ENCODE measurements at places on chromosomes 1 and 21.

DNA sequence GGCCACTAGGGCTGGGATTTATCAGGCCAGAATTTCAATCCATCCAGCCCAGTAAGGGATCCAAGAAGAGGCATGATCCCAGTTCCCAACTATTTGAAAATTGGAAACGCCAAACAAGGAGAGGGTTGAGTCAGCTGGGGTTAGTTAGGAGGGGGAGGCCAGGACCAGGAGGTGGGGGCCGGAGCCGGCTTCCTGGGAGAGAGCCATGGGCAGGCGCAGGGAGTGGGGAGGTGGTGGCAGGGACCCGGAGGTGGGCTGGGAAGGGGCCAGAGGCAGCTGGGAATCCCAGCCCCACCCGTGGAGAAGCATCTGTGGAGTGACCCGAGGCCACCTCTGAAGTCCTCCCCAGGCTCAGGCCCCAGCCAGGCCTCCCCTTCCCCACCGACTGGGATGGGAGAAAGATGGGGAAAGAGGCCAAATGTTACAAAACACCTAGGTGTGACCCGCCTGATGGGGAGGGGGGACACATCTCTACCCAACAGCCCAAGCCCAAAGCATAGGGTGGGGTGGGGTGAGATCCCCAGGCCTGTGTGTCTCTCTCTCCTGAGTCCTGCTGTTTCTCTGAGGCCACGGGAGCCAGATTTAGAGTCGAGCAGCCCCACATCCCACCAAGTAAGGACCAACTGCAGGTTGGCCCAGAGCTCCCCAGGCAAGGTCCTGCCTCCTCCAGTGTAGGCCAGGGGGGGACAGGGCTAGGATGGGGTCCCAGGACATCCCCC, 10.1 kb downstream of the HSPG2 start:
- no peak for DNase-seq

DNA sequence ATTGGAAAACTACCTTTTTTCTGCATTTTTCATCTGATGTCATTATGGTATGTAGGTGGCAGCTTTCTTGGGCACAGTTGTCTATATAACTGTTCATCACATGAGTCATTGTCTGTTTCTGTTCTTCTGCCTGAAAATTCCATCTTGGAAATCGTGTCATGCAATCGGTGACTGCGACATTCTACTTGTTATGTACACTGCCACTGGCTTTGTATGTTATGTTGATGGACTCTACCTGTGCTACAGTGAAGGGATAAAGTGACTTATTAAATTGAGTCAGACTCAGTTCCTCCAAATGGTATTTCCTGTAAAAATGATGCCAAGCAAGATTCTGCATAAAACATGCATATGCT, 8.6 kb downstream of the SMAP2 start:
- DNase-seq, result no peak

DNA sequence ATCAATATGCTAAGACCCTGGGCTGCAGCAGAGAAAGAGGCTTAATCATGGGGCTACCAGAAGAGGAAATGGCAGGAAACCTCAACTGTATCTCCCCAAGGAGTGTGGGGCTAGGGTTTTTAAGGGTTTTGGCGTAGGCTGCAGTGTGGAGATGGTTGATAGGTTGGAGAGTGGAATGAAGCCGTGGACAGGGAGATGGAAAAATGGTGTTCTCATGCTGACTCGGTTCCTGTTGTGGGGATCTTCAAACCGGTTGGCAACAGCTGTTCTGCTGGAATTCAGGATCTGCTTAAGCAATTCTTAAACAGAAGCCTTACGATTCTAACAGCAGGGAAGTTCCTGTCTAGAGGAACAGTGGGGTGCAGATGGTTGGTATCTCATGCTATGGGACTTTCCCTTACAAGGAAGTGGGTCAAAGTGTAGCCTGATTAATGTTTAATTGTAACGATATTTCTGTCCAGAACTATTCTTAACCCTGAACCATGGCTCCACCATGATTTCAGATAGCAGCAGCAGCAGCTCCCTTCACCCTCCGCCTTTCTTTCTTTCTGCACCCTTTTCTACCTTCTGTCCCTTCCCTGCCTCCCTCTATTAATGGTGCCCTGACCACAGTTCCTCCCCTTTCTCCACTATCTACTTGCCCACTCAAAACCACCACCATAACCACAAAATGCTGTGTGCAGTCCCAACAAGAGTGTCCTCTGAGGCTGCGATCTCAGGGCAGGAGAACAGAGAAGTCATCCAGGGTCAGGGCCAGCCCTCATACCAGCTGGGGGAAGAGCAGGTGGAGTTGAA, 30.8 kb downstream of the RSPH1 start:
- DNase-seq, result no peak

- no peak for DNase-seq
Observed at GRCh38 chr1:20555025-20555757, 2.8 kb downstream of the FAM43B start.

GRCh38 chr1:57376041-57376440, 47.8 kb downstream of the DAB1 start:
- no peak for DNase-seq

- DNase-seq, result peak; percentile 11
Observed at GRCh38 chr1:67674260-67675011, 10.6 kb upstream of the GADD45A start.

DNA sequence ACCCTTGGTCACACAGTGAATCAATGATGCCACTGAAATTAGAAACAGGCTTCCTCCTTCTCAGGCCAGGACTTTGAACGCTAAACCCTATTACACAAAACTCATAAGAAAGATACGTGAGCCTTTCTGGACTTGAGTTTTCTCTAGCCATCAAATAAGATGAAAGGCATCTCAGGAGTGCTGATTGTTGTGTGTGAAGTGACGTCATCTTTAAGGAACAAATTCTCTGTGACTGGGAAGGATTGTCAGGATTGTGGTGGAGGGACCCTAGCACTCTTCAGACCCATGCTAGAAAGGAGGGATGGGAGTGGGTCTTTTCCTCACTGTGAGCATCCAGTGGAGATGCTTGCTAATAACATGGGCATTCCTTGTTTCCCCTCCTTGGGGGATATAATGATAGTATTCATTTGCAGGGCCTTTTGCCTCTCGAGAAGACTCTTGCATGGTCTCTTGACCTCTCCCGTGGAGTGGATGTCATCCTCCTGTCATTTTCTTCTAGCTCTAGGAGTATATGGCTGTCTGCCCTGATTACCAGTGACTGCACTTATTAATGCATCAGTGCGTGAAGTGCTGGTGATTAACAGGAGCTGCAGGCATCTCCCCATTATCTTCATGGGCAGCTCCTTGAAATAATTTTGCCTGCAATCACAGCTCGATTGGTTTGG, 39.9 kb downstream of the SPATA46 start:
- DNase-seq, result no peak

- DNase-seq, result no peak
Observed at GRCh38 chr1:26049531-26050247, 3.8 kb upstream of the SLC30A2 start.

DNA sequence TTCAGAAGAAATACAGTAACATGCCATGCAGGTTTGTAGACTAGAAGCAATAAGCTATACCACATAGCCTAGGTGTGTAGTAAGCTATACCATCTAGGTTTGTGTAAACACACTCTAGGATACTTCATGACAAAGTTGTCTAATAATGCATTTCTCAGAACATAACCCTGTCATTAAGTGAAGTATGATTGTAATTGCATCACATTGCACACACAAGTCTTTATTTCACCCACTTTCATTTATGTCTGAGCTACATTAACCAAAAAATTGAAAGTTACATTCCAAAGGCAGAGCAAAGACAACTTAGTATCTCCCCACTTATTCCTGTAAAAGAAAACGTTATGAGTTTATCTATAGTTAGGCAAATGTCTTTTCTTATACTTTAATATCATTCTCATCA, 64.5 kb upstream of the ATF3 start:
- no peak for DNase-seq

- no peak for DNase-seq
Observed at GRCh38 chr1:168079761-168080160, 57.0 kb downstream of the GPR161 start.

DNA sequence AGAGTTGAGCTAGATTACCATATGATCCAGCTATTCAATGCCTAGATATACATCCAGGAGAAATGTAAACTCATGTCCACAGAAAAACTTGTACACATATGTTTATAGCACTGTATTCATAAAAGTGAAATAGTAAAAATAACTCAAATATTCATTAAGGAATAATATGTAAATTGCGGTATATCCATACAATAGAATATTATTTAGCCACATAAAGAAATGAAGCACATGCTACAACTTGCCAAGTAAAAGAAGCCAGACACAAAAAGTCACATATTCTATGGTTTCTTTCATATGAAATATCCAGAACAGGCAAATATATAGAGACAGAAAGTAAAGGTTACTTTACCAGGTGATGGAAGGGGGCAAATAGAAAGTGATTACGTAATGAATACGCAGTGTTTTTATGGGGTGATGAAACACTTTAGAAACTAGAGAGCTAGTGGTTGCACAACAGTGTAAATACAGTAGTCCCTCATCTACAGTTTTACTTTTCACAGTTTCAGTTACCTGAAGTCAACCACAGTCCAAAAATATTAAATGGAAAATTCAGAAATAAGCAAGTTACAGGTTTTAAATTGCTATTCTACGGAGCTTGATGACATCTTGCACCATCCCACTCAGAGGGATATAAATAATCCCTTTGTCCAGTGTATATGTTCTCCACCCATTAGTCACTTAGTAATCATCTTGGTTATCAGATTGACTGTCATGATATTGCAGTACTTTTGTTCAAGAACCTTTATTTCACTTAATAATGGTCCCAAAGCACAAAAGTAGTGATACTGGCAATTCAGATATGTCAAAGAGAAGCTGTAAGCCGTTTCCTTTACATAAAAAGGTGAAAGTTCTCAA, 62.3 kb downstream of the ZNF644 start:
- DNase-seq, result no peak

GRCh38 chr1:94416901-94417727, 1.1 kb upstream of the ABCD3 start:
- no peak for DNase-seq

DNA sequence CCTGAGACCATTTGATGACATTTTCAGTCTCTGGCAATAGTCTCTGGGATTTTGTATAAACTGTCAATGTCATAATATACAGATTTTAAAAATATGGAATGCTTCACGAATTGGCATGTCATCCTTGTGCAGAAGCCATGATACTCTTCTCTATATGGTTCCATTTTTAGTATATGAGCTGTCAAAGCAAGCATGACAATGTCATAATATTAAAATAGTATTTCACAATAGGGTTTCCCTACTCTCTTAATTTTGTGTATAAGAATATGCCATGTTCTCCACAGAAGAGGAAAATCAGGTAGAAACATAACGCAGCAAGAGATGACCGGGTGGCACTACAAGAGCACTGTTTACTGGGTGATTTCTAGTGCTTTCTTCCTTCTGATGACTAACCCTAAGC, 8.3 kb upstream of the DIPK1A start:
- no peak for DNase-seq

DNA sequence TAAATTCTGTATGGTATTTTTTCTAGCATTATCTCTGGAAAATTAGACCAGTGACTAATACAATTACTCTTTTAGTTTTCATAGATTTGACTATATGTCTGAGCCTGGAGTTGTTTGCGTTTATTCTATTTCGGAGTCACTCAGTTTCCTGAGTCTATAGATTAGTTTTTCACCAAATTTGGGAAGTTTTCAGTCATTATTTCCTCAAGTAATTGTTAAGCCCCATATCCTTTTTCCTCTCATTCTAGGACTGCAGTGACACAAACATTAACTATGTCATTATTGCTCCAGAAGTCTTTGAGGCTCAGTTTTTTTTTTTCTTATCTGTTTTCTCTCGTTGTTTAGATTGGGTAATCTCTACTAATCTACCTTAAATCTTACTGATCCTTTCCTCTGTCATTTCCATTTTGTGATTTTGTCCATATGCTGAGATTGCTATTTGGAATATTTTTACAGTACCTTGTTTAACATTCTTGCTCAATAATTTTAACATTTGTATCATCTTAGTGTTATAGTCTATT, 886.2 kb downstream of the LTN1 start:
- DNase-seq, result no peak

DNA sequence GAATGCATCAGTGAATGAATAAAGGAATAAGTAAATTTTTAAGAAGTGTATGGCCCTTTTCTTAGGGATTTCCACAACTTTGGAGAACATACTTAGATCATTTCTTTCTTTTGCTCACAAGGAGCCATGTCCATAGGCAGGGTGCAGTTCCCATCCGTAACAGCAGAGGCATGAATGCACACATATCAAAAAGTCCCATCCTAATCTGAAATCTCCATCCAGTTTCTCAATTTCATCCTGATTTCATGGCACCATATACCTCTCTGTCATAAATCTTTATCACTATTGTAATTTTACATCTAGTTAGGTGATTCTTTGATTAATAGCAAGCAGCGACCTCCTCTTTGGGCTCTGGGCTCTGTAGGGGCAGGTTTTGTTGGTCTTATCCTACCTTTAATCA, 359.2 kb downstream of the RRAGC start:
- no peak for DNase-seq

DNA sequence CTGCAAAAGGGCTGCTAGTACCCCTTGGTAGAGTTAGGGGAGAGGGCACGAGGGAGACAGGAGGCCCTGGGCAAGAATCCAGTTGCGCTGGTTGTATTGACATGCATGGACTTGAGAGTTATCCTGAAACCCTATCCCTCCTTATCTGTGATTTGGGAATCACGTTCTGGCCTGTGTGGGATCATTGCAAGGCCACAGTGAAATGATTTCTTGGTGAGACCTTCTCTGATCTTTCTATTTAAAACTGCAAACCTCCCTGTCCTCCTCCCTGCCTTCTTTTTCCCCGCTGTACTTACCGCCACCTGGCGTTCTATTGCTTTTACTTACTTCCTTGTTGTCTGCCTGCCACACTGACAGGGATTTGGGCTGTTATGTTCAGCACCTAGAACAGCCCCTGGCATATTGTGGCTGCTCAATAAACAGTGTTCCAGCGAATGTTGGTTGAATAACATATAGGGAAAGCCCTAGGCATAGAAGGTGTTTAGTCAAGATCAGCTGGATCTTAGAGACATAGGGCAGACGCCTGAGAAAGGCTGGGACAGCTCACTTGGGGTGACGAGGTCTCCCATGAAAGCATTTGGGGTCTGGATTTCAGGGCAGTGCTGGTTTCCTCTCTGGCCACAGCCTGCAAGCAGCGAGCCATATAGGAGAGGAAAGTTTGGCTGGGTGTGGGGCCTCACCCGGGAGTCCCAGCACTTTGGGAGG, 25.6 kb downstream of the ALPL start:
- no peak for DNase-seq

GRCh38 chr1:83706354-83706938, 292.5 kb downstream of the TTLL7 start:
- DNase-seq, result no peak

DNA sequence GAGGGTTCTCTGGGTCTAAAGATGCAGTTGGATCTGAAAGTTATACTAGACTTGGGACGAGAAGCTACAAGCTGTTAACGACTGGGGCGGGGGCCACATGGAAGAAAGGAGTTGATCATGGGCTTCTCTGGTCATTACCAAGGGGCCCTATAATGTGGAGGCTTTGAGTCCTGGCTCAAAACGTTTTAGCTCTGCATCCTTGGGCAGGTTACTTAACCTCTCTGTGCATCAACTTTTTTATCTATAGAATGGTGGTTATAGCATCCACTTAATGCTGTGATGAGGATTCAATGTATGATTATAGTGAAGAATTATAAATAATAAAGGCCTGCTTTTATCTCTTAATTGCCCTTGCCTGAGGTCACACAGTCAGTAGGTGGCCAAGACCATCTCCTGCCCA, 53.1 kb downstream of the UBIAD1 start:
- DNase-seq, result no peak

GRCh38 chr1:18183533-18183932, 75.9 kb downstream of the IGSF21 start:
- no peak for DNase-seq

GRCh38 chr21:31107871-31108270, 69.6 kb upstream of the KRTAP19-8 start:
- DNase-seq, result no peak

GRCh38 chr1:234292011-234292410, 81.2 kb upstream of the COA6 start:
- no peak for DNase-seq

Measured in T-helper 9 cell (primary cell).